ENCODE measurements at places on chromosomes 13 and 19. TPM values are rescaled to one million over a fixed set of nuclear protein-coding genes. Genes with fewer than 3 reads are reported as not detected.

Gene ADPRHL1
- total RNA-seq, result 1.3 TPM

- no peak for DNase-seq
These were observed 41.4 kb downstream of the MAU2 start for GRCh38 chr19:19362075-19362474.

DNA sequence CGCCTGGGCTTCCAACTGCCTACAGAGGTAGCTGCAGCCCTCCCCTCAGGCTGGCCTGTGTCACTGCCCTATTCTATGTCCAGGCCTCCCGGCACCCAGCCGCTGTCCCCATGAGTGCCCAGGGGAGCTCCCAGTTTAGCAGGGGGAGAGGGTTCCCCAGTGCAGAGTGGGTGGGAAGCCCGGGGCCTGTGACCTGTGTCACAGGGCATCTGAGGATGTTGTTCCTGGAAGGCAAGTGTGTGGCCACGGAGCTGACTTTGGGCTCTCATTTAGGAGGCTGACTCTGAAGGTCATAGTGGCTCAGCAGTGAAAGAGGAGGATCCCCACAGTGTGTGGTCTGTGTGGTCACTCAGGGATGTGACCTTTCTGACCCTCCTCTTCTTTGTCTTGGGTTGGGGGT is 25.1 kb downstream of the PPP1R37 start:
- DNase-seq, result no peak

Gene UBE2L5
- total RNA-seq, result 0.57 TPM

DNA sequence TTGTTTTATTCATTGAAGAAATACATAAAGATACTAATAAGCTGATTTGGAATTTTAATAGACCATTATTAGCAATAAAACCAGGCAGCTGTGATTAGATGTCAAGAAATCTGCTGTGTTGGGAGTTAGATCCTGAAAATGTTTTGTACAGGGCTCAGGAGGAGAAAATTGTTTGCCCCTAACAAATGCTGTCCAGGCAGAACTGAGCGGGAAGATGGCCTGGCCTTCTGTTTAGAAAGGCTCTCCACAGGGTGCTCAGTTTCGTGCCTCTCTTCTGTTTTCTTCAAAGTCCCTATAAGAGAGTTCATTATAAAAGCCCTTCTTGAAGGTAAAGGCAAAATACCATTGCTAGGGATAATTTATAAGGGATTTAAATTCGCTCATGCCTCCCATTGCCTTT is 64.1 kb downstream of the ERCC5 start:
- no peak for DNase-seq

- DNase-seq, result no peak
These were observed 39.1 kb downstream of the SLC7A9 start for GRCh38 chr19:32830231-32831014.

Gene LIN7B
- total RNA-seq, result 12.4 TPM

DNA sequence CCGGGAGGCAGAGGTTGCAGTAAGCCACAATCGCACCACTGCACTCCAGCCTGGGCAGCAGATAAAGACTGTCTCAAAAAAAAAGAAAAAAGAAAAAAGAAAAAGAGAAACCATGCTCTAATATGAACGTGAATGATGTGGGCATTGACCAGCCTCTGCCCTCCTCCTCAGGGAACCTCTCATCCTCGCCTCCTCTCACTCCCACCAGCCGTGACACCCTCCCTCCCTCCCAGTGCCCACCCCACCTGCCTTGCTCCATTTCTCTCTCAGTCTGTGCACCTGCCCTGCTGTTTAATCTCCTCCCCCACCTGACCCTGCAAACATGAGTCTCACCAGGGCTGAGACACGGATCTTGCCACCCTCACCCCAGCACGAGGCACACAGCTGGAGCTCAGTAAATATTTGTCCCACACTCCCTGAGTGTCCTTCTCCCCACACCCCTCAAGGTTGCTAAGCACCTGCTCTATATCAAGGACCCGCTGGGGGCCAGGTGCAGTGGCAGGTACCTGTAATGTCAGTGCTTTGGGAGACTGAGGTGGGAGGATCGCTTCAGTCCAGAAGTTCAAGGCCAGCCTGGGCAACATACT is 7.5 kb upstream of the BCAT2 start:
- DNase-seq, result no peak

GRCh38 chr13:27352698-27353097 is 71.7 kb upstream of the GTF3A start:
- DNase-seq, result no peak

GRCh38 chr19:13866463-13867046 is 10.4 kb upstream of the NANOS3 start:
- DNase-seq, result peak; percentile 35

Gene ATXN8OS
- not detected for total RNA-seq

GRCh38 chr19:10820173-10820572 is 15.8 kb downstream of the TMED1 start:
- DNase-seq, result no peak

Gene METTL21C
- not detected for total RNA-seq

DNA sequence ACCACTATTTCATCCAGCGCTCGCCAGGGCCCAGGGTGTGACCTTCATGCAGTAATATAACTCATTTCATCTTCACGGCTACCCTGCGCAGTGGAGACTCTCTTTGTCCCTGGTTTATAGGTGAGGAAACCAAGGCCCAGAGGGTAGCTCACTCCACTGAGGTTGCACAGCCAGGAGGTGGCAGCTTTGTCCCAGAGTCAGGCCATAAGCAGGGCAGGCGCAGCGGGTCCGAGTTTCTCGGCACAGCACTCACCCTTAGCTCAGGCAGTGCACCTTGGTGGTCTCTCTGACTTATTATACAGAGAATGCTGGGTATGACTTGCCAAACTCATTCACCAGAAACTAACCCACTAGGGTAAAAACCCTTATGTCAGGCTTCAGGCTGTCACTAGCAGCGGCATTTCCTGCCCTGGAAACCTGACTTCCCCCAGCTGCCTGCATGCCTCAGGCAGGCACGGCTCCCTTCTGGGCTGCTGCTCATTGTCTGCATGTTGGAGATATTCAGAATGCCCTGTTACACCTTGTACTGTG is 24.5 kb downstream of the PPP5C start:
- no peak for DNase-seq

DNA sequence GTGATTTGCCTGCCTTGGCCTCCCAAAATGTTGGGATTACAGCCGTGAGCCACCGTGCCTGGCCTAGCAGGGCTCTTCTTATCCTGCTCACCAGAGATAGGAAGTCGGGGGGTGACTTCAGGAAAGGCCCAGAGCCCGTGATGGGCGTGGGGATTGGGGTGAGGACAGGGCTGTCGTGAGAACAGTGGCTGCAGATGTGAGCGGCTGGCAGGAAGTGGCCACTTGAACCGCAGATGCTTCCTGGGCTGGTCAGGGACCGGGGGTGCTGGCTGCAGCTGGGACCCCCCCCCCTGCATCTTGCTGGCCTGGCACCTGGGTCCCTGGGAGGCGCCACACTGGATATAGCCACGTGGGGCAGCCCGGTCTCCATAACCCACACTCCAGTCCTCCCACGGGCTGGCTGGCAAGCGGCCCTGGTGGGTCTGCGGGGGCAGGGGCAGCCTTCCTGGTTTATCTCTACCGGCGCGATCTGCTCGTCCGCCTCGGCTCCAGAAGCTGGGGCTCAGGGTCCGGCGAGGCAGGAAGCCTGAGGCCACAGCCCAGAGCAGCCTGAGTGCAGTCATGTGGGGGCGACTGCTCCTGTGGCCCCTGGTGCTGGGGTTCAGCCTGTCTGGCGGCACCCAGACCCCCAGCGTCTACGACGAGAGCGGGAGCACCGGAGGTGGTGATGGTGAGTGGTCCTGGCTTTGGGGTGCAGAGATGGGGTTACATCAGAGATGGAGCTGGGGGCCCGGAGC is at the start of gene F2RL3:
Gene F2RL3 (plus strand): TSS at position 371 of the 737 bp plus-strand sequence. CDS start 191 bp downstream, at position 562.
- no peak for DNase-seq

GRCh38 chr13:42076309-42076713 is 27.9 kb downstream of the DGKH start:
- DNase-seq, result no peak

- no peak for DNase-seq
These were observed 164.2 kb downstream of the DLEU7 start for GRCh38 chr13:50679321-50679720.

DNA sequence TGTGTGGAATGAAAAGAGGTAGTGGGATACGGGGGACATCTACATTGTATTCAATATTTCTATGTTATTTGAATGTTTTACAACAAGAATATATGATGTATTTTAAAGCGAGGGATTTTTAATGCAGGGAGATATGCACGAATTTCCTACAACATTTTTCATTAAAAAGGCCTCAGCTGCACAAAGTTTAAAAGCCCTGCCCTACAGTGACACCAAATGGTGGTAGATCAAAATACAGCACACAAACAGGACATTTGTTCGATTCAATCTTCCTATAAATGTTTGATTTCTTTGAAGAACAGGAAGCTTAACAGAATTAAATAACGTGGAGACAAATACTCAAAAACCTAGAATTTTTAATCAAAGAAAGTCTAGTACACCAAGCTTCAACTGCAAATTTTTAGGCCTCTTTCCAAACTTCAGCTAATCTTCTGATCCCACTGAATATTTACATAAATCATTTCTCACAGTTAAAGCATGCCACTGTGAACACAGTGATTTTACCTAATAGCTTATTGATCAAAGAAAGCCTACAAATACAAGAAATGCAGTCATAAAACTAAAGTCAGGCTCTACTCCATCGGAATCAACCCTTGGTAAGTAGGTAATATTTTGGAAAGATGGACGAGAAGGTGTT is 257.2 kb downstream of the DIAPH3 start:
- DNase-seq, result no peak

- DNase-seq, result no peak
These were observed 4.8 kb downstream of the MBD3 start for GRCh38 chr19:1587872-1588271.

DNA sequence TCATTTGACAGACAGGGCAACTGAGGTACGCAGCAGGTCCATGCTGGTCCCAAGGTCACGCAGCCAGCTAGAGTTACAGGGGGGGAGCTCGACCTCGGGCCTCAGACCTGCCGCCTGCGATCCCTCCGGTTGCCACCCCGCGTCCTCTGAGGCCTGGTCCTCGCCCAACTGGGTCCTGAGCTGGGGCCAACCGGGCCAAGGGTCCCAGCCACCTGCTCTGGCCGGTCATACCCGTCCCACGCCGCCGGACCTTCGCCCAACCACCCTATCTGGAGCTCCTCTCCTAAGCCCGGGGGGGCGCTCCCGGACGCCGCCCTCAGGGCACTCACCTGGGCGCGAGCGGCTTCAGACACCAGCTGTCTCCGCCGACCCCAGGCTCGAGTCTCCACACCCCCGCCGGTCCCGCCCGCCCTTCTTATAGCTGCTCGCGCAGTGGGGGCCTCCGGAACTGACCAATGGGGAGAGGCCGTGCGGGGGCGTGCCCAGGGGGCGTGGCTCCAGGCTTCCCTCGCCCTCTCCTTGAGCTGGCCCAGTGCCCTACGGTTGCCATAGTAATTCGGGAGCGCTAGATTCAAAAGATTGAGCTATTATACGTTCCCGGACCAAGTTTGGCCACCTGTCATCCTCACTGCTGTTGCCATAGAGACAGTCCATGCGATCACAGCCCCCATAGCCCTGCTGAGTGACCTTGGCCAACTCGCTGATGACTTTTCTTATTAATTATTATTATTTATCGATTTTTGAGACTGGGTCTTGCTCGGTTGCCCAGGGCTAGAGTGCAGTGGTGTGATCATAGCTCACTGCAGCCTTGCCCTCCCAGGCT is at the start of gene PLIN5:
Gene PLIN5 (minus strand): TSS at position 389 of the 823 bp plus-strand sequence. CDS start 1,150 bp downstream, outside the sequence.
- DNase-seq, result peak; percentile 51

DNA sequence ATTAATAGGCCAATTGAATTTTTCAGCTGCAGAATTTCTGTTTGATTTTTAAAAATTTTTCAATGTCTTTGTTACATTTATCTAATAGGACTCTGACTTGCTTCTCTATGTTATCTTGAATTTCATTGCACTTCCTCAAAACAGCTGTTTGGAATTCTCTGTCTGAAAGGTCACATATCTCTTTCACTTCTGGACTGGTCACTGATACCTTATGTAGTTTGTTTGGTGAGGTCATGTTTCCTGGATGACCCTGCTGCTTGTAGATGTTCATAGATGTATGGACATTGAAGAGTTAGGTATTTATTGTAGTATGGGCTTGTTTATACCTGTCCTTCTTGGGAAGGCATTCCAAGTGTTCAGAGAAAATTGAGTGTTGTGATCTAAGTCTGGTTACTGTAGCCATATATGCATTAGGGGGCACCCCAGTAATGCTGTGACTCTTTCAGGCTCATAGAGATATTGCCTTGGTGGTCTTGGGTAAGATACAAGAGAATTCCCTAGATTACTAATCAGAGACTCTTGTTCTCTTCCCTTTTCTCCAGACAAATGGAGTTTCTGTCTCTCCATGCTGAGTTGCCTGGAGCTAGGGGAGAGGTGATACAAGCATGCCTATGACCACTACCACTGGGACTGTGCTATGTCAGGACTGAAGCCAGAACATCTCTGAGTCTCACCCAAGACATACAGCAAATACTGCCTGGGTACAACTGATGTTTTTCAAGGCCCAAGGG is 27.8 kb downstream of the RFC3 start:
- no peak for DNase-seq

Gene ZNF285
- 7.6 TPM for total RNA-seq

GRCh38 chr19:47012617-47013016 is 7.0 kb upstream of the NPAS1 start:
- no peak for DNase-seq

Gene LRRC25
- 2.4 TPM for total RNA-seq

DNA sequence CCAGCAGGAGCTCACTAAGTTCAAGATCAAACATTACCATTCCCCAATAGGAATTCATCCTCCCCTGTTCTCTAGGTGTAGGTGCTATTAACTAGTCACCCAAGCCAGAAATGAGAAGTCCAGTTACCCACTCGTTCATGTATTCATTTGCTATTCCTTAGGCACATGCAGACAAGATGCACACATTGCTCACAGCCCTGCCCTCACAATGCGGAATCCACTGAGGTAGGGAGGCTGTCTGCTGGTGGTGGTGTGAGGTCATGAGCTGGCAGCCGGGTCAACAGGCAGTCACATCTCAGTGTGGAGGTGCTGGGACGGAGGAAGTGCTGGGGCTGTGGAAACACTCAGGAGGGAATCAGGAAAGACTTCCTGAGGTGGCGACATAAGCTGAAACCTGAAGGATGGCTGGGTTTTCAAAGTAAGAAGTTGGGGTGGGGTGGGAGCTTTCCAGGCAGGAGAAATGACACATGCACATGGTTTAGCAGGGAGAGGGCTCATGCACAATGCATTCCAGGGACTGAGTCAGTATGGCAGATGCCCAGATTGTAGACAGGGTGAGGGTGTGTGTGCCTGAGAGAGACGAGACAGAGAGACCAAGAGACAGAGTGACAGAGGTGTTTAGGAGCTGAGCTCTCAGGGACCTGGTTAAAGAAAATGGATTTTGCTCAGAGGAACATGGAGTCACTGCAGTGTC is 117.6 kb downstream of the USP12 start:
- DNase-seq, result no peak

GRCh38 chr13:37026771-37027170 is 26.2 kb downstream of the EXOSC8 start:
- no peak for DNase-seq

DNA sequence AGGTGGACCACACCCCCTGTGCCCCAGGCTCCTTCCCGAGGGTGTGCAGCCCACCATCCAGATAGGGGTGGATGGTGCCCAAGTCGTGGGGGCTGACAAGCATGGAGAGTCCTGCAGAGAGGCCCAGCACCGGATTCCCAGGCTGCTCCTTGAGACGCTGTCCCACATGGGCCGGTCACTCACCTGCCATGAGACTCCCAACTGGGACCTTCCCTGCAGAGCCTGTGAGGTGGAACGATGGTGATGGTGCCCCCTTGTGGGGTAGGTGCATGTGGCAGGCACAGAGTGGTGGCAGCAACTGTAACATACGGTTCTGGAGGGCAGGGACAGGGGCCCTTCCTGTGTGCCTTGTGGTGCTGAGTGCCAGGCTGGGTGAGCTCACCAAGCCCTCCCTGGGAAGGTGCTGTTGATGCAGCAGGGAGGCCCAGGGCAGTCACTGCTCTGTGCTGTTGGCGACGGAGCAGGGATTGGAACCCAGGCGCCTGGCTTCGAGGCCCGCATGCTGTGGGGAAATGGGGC is 33.1 kb downstream of the PPP1R37 start:
- DNase-seq, result peak; percentile 71
